H1 (cell line): ENCODE measurements at places on chromosomes 2 and 18. TPM values are rescaled to one million over a fixed set of nuclear protein-coding genes. Genes with fewer than 3 reads are reported as not detected.

Gene DSG1
- total RNA-seq = 0.06 TPM in 1 of 2 replicates, not detected in the other

DNA sequence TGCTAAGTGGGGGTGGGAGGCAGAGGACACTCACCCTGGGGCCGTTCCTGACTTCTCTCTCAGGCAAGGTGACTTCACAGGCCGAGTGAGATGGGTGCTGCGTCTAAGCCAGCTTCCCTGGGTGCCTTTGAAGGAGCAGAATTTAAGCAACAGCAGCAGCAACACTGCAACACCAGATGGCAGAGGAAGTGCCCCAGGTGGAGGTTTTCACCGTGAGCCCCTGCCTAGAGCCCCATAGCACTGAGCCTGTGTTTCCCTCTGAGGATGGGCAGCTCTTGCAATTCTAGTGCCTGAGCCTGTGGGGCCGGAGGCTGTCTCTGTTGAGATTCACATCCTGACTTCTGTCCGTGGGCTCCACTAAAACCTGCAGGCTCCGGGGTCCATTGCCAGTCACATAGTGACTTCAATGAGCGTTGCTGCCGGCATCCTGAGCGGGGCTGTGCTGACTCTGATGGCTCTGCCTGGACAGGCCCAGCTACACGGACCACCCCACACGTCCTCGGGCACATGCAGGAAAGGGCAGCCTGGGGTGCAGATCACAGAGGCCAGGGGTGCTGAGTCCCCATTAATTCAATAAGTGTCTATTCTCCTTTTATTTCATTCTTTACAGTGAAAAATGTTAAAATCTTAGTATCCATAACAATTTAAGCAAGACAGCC is 218.8 kb downstream of the SNTG2 start:
- DNase-seq = no peak

DNA sequence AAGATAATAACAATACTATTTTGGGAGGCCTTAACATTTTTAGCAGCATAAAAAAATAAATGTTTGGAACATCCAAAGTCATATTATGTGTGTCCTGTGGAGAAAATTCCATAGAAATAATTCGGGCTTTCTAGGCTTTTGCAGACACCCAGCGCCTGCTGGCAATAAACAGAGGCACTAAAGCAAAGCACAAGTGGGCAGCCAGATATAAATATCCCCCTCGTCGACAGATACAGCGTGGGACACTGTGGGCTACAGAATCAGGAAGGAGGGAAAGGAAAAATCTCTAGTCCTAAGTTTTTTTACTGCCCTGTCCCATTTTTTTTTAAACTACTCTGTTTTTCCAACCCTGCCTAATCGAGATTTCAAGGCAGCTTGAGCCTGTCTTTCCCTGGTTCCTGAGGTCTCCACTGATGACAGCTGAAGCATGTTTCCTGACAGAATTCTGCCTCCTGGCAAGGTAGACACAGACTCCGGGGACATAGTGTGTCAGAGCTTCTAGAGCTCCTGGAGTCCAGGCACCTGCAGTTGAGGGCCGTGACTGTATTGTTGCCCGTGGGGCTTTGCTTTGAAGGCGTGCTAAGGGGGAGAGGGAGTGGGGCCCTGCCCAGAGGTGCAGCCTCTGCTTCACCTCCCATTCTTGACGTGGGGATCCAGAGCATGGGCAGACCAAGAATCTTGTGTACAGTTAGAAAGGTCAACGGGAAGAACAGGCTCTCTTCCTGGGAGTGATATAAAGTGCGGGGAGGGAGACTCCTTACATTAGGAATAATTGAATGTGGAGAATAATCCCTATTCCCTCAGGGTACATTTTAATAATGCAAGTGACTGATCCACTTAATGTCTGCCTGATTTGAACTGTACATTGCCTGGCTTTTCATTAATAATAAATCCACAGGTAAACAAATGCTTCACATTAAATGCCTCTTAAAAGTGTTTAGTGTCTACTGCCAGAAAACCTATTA is 232.3 kb downstream of the DCC start:
- no peak for DNase-seq

DNA sequence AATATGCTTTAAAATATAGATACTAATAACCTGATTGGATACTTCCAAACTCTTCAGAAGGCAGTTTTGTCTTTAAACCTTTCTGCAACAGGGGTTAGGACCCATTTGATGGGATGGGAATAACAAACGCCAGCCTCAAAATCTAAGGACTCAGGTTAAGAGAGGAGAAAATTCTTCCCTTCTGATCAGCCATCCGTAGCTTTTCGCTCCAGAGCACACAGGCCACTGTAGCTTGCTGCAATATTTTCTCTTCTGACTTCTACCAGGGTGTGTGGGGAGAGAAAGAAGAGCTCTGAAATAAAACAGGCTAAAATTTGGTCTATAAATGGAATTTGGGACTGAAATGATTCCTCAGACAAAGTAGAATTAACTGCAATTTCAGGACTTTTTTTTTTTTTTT is 95.1 kb downstream of the ALPK2 start:
- no peak for DNase-seq

- DNase-seq = no peak
Measured at GRCh38 chr2:234375176-234375880, 121.6 kb downstream of the ARL4C start.

Gene GNLY
- not detected in 2 replicates for total RNA-seq

DNA sequence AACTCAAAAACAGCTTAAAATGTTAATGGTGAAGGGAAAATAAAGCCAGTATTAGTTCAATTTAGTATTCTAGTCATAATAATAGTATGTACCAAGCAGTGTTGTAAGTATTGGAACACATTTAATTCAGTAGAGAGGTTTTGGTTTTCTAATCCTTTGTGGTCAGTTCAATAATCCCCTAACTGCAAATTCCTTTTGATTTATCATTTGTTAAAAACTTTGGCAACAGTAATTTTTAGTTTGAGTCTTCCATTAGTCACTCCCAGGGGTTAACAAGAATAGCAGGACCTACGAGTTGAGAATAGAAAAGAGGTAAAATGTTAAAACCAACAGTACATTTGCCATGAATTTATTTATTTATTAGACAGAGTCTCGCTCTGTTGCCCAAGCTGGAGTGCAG is 10.7 kb downstream of the MRPL44 start:
- no peak for DNase-seq

Gene ANKRD30B
- 0.11 TPM in 1 of 2 replicates, not detected in the other for total RNA-seq

Gene CNDP1
- total RNA-seq = not detected in 2 replicates

GRCh38 chr2:182642328-182642727 is 73.7 kb upstream of the DNAJC10 start:
- DNase-seq = no peak

Gene CHRND
- not detected in 2 replicates for total RNA-seq

- no peak for DNase-seq
Measured at GRCh38 chr2:102074152-102074783, 68.3 kb upstream of the IL1R1 start.

Gene DNAJC5G
- total RNA-seq = 1.4 TPM in 2 replicates
